ENCODE measurements at places on chromosomes 7 and 10. TPM values are rescaled to one million over a fixed set of nuclear protein-coding genes. Genes with fewer than 3 reads are reported as not detected.

GRCh38 chr7:8785081-8785480 lies 351.7 kb downstream of the NXPH1 start:
- H3K27ac ChIP-seq: no peak overlapping the region
- H3K27me3 ChIP-seq: no peaks in the 10 kb centered on the region
- no peaks in the 10 kb centered on the region for H3K36me3 ChIP-seq
- H3K4me3 ChIP-seq: no peak overlapping the region
- no peak for DNase-seq
- H3K4me1 ChIP-seq: no peaks in the 10 kb centered on the region

- no peak overlapping the region for H3K27ac ChIP-seq
- H3K36me3 ChIP-seq: no peaks in the 10 kb centered on the region
- DNase-seq: no peak
- no peaks in the 10 kb centered on the region for H3K4me1 ChIP-seq
Observed at GRCh38 chr10:118020365-118020764, 26.4 kb downstream of the RAB11FIP2 start.

DNA sequence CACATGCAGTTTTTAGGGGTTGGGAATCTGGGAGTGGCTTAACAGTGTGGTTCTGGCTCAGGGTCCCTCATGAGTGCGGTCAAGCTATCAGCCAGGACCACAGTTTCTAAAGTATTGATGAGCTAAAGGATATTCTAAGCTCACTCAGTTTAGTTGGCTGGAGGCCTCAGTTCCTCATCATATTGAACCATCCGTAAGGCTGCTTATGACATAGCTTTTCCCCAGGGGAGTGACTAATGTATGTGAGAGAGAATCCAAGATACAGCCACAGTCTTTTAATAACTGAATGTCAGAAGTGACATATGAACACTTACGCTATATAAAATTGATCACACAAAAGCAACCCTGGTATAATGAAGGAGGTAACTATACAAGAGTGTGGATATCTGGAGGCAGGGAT lies 245.3 kb downstream of the POLR1F start:
- H3K27ac ChIP-seq: no peak overlapping the region
- no peak overlapping the region for H3K4me3 ChIP-seq
- no peaks in the 10 kb centered on the region for H3K36me3 ChIP-seq
- no peaks in the 10 kb centered on the region for H3K27me3 ChIP-seq
- no peaks in the 10 kb centered on the region for H3K4me1 ChIP-seq

DNA sequence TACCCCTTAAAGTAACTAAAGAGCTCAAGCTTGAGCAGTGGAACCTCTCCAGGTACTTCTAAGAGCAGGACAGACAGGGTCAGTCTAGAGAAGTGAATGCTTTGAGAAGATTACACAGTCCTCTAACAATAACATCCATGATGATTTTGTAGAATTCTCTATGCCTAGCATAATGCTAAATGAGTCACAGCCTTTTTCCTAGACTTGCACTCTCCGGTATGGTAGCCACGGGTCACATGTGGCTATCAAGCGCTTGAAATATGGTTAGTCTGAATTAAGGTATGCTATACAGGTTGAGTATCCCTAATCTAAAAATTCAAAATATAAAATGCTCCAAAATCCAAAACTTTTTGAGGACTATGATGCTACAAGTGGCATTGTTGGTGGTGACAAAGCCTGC lies 166.6 kb upstream of the MKLN1 start:
- no peaks in the 10 kb centered on the region for H3K4me1 ChIP-seq
- no peak overlapping the region for H3K4me3 ChIP-seq
- no peaks in the 10 kb centered on the region for H3K36me3 ChIP-seq
- H3K27ac ChIP-seq: no peak overlapping the region

GRCh38 chr7:19982841-19983835 lies 209.7 kb upstream of the TMEM196 start:
- DNase-seq: no peak
- no peaks in the 10 kb centered on the region for H3K27me3 ChIP-seq
- no peak overlapping the region for H3K27ac ChIP-seq
- H3K4me1 ChIP-seq: no peaks in the 10 kb centered on the region

DNA sequence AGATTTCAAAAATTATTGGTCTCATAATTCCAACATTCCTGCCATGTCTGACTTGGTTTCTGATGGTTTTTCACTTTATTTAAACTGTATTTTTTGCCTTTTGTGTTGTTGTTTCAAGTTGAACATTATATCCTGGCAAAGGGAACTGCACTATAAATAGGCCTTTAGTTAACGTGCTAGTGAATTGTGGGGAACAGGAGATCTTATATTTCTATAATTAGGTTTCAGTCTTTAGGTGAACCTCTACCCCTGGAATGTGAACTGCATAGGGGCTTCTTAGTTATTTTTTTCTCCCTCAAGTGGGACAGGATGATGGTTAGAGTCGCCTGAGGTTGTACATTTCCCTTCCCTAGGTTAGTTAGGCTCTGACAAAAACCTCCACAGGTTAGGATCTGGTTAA lies 128.6 kb downstream of the MLLT10 start:
- no peak overlapping the region for H3K27ac ChIP-seq
- no peaks in the 10 kb centered on the region for H3K36me3 ChIP-seq
- DNase-seq: no peak
- no peak overlapping the region for H3K4me3 ChIP-seq
- no peaks in the 10 kb centered on the region for H3K27me3 ChIP-seq

GRCh38 chr7:2279896-2280295 lies 34.3 kb downstream of the SNX8 start:
- H3K36me3 ChIP-seq: no peaks in the 10 kb centered on the region
- H3K27ac ChIP-seq: no peak overlapping the region
- H3K4me1 ChIP-seq: peaks cover 7% of the 10 kb centered on the region
- no peak overlapping the region for H3K4me3 ChIP-seq

DNA sequence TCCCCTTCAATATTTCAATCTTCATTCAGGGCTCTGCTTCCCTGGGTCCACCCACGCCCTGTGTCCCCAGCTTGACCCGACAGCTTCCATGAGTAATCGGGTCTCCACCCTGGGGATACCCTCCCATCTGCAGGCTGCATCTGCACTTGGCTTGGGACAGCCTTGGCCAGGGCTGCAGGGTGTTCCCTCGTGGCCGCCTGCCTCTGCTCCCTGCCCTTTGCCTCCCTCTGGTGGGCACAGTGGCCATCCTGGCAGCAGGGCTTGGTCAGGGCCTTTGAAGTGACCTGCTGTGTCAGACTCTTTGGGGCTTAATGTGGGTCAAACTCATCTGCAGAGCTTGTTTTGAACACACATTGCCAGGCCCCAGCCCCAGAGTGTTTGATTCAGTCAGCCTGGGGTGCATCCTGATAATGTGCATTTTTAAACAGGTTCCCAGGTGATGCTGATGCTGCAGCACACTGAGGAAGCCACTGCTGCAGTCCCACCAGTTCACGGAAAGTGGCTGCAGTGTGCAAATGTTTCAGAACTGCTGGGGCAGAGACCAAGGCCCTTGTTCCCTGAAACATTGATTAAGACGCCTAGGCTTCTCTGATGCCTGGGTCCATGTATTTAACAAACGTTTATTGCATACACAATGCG lies 80.7 kb upstream of the SEC61G start:
- DNase-seq: peak; percentile 86
- no peaks in the 10 kb centered on the region for H3K4me1 ChIP-seq
- no peak overlapping the region for H3K4me3 ChIP-seq
- H3K36me3 ChIP-seq: no peaks in the 10 kb centered on the region
- no peak overlapping the region for H3K27ac ChIP-seq

DNA sequence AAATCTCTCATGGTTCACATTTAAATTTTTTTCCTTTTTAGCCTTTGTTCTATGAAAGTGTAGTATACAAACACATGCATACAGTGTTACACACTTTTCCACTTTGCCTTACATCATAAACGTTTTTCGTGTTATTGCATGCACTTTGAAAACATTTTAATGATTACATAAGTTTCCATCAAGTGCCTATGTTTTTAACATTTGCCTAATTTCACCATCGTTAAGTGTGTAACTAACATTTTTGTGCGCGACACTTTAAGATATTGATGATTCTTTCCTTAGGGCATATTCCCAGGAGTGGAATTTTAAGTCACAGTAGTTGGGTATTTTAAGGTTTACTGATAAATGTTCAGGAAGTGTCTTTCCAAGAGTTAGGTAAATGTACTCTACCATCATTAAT lies 1.5 kb upstream of the FRAT2 start:
- no peak overlapping the region for H3K27ac ChIP-seq
- no peaks in the 10 kb centered on the region for H3K36me3 ChIP-seq
- no peak overlapping the region for H3K4me3 ChIP-seq
- H3K27me3 ChIP-seq: no peaks in the 10 kb centered on the region
- DNase-seq: no peak

MCMBP gene
- total RNA-seq: 25.6 TPM

DNA sequence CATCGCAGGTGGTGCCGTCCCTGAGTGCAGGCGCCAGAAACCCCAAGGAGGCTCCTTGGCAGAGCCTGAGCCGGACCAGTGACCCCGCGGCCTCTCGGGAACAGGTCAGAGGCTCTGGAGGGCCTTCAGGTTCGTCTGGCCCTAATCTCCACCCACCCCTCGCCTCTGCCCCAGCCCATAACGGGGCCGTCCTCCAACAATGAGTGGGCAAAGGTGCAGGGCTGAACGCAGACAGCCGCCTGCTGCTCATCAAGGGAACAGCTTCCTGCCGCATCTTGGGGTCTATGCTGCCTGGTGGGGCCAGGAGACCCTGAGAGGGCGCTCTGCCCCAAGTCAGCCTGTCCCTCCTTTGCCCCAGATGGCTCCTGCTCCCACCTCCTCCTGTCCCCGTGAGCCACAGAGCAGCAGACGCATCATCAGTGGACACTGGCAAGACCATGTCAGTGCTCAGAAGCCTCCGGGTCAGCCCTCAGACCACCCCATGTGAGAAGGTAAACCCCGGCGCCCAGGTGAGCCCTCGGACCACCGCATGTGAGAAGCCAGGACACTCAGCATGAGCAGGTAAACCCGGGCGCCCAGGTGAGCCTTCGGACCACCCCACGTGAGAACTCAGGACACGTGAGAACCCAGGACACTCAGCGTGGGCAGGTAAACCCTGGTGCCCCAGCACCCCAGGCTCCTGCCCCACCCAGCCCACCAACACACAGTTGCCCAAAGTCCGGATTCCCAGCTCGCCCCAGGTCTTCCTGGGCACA lies 142.0 kb downstream of the PTPRN2 start:
- H3K36me3 ChIP-seq: no peaks in the 10 kb centered on the region
- DNase-seq: no peak
- H3K27ac ChIP-seq: no peak overlapping the region
- no peaks in the 10 kb centered on the region for H3K27me3 ChIP-seq

GRCh38 chr10:10684972-10685371 lies 332.7 kb upstream of the CELF2 start:
- no peak overlapping the region for H3K27ac ChIP-seq
- H3K36me3 ChIP-seq: no peaks in the 10 kb centered on the region
- DNase-seq: no peak
- no peak overlapping the region for H3K4me3 ChIP-seq

CYTH3 gene
- 2.7 TPM for total RNA-seq

CALML3 gene
- not detected for total RNA-seq

All from right lobe of liver (tissue), 6 donors.